ENCODE measurements at places on chromosomes 5 and 9.
A peak's percentile ranks its signal among the peaks of the same experiment; 100 is the strongest.

DNA sequence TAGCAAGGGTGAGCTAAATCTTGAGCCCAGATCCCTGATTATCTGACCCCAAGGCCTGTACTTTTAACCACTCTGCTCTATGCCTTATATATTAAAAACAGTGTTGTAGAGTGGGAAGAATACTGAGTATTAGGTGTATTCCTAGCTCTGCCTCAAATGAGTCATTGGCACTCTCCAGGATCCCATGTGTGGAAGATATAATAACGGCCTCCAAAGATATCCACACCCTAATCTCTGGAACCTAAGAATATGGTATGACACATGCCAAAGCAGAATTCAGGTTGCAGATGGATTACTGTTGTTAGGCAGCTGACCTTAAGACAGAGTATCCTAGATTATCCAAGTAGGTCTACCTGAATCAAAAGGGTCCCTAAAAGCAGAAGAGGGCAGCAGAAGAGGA is 110.8 kb downstream of the ADRB2 start:
- DNase-seq, result no peak

DNA sequence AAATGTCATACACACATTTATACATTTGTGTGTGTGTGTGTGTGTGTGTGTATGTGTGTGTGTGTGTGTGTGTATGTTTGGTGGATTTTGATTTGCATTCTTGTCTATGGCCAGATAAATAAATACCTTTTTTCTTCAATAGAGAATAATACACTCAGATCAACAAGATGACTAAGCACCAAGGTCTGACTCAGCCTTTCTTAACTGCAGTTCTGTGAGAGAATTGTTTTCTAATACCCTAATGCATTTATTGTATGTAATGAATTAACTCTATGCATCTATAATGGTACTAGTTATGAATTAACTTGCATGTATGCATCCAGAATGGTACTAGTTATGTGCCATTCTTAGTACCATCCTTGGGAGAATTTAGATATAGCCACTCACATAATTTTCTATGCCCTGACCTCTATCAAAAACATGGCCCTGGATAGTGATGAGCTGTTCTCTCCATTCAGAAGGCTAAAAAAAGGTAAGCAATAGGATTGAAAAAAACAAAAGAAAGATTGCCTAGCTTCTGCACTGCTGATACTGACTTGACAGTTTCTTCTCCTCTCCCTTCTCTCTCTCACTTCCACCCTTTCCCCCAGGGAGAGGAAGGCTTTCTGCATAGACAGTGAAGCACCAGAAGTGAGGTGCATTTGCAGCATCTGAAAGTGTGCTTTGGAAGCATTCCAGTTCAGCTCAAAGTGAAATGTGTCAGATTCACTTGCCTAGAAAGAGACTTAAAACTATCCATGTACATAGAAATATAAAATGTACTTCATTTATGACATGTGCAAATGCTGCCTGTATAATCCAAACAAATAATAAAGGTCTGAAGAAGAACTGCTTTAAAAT is 55.1 kb upstream of the CCDC112 start:
- DNase-seq, result no peak

DNA sequence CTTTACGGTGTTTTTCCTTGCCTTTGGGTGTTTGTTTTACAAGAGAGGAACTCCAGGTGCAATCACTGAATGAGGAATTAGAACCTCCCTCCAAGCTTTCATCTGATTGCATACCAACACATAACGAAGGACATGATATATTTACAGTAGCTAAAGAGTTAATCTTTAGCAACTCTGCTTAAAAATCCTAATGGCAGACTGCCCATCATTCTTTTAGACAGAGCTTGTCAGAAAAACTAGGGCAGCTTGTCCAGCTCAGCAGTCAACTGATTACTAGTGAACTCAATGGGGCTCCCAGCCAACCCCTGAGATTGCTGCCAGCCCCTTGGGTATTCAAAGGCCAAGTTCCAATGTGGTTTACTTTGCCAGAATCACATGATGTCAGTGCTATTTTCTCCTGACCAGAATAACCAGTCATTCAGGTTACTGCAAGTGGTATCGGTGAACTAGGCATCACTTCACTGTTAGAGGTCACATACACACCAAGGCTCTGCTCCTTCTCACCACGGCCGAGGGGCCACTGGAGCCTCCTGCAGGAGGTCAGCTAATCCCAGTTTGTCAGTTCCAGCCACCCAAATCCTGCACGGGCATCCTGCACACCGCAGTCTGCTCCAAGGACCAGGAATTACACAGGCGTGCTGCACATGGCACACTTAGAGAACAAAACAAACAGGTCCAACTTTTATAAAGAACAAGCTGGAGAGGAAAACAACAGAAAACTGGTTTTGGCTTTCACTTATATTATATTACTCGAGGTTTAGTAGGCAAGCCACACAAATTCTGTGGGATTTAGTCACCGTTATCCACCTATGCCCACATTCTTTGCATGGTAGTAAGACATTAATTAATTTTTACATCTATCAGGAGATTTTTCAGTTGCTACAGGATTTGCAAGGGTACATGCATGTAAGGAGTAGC is 62.5 kb downstream of the NFIB start:
- peak; percentile 76 for DNase-seq

DNA sequence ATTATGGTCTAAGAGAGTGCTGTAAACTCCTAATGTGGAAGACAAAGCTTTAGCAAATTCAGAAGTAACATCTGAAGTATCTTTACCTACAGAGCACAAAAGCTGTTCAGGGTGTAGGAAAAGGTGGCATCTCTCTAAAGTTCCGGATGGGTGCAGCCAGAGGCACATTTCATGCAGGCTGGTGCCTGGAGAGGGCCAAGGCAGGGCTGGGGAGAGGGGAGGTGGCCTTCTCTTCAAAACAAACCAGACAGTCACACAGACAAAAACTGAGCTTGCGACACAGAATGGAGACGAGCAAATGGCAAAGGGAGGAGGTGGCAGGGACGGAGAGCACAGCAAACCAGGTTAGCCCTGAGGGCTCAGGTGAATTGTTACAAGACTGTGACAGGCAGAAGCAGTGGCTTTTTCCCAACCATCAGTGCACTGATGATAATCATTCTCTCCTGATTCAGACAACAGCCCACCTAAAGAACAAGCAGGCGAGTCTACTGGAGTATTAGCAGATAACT is 121.5 kb upstream of the PCA3 start:
- DNase-seq, result no peak

GRCh38 chr5:69024241-69024651 is 69.6 kb upstream of the SLC30A5 start:
- no peak for DNase-seq

Data from skeletal muscle cell (primary cell).